ENCODE measurements at places on chromosomes 5 and 9.

GRCh38 chr5:174386306-174386705 is 338.1 kb upstream of the MSX2 start:
- peak; percentile 1 for DNase-seq

GRCh38 chr9:8025551-8025950 is 226.0 kb upstream of the DMAC1 start:
- DNase-seq = no peak

GRCh38 chr5:17340379-17340778 is 122.9 kb downstream of the BASP1 start:
- DNase-seq = no peak

DNA sequence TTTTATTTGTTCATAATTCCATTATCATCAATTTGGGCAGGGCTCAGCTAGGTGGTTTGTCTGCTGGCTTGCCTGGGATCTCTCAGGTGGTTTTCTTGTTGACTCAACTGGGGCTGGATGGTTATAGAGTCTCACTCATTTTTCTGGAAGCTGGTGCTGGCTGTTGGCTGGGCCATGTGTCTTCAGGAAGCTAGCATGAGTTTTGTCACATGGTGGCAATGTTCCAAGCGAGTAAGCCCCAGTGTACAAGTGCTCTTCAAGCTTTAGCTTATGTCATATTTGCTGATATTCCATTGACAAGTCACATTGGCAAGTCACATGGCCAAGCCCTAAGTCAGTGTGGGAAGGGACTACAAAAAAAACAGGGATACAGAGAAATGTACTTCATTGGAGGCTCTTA is 2.3 kb upstream of the RASEF start:
- DNase-seq = no peak

DNA sequence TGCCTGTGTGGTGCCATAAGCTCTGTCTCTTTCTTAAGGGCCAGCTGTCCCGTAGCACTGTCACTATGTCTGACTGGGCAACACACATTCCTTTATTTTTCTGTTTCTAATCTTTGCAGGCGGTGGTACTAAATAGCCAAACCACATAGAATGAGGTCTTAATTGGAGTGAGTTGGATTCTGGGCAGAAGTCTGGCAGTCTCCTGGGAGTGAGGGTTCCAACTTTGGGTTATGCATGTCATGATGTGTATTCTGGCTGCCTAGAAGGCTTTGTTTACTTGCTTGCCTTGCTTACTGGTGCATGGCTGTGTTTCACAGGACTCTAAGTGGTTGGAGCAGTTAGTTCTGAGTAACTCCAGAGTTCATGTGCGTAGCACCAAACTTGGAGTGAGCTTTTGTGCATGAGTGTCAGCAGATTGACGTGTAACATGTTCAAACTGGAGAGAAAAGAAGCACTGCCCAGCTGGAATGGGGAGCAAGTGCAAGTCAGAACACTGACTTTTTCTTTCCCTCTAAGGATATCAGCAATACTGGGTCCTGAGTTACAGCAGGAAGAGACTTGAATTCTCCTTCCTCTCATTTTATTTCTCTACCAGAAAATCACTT is 185.8 kb downstream of the PCSK1 start:
- DNase-seq = no peak

DNA sequence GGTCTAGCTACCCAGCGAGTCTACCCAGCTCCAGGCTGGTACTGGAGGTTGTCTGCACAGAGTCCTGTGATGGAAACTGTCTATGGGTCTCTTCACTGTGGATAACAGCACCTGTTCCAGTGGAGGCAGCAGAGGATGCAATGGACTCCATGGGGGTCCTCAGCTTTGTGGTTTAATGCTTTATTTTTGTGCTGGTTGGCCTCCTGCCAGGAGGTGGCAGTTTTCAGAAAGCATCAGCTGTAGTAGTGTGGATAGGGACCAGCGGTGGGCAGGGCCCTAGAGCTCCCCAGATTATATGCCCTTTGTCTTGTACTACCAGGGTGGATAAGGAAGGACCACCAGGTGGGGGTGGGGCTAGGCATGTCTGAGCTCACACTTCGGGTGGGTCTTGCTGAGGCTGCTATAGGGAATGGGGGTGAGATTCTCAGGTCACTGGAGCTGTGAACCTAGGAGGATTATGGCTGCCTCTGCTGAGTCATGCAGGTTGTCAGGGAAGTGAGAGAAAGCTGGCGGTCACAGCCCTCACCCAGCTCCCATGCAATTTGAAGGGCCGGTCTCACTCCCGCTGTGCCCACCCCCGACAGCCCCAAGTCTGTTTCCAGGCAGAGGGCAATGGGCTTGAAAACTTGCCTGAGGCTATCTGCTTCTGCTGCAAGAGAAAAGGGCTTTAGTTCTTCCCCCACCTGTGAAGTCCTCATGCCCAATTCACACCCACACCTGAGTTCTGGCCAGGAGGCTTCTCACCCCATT is 397.1 kb downstream of the TLE1 start:
- no peak for DNase-seq

GRCh38 chr5:137757634-137758033 is 3.5 kb upstream of the HNRNPA0 start:
- DNase-seq = no peak

DNA sequence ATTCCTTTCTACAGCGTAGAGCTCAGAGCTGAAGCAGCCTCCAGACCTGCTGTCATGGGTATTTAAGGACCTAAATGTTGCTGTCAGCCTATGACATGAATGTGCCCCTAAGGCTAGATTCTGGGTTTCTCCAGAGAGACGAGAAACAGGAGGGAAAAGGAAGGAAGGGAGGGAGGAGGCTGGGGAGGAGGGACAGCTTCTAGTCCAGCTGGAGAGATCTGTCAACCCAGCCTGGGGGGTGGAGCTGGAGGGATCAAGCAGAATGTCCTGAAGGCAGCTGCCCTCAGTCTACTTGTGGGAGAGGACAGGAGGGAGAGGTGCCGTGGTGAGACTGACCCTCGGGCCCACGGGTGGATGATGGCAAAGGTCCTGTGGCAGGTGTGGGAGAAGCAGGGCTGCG is 1.1 kb upstream of the DBH start:
- no peak for DNase-seq

DNA sequence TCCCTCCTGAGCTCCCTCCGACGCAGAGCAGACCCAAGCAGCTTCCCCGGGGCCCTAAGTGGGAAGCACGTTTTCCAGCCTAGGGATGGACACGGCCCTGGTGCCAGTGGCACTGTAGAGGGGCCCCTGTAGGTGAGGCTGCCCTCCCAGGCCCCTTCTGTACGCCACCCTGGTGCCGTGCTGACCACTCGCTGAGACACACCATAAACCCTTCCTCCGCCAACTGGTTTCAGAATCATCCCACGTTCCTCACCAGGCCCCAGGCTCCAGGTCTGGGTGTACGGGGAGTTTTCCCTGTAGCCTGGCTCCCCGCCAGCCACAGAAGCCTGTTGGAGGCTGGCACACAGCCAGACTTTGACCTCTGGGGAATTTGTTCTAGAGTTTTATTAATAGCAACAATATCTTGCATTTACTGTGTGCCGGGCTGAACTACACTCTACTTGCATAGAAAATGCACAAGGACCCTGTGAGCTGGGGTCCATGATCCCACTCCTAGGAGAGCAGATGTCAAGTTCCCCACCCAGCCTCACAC is 18.2 kb upstream of the WDR38 start:
- DNase-seq = no peak

- DNase-seq = peak; percentile 97
These were observed 61.3 kb downstream of the RAPGEF1 start for GRCh38 chr9:131678499-131679111.

GRCh38 chr9:88801214-88801796 is 190.0 kb upstream of the S1PR3 start:
- DNase-seq = peak; percentile 79

DNA sequence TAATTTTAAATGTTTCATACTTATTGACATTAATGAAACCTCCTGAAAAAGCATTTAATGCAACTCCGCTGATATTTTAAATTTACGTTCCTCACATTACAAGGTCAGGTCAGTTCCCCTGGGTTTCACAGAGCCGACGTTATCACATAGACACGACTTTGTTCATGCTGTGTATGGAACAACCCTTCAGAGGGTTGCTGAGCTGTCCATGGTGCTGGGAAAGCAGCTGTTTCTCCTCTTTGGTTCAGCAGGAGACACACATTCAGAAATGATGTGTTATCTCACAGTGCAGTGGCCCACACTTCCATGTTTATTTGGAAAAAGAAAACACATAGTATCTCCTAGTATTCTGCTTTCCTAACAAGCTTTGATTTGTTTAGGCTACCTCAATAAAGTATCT is 53.5 kb downstream of the PPP2R2B start:
- DNase-seq = no peak
